Breast epithelium (tissue), 4 donors: ENCODE measurements at places on chromosomes 2 and 18. TPM values are rescaled to one million over a fixed set of nuclear protein-coding genes. Genes with fewer than 3 reads are reported as not detected.

The MALL gene
- total RNA-seq = 19.6 TPM

- no peaks in the 10 kb centered on the region for H3K4me1 ChIP-seq
- no peaks in the 10 kb centered on the region for H3K36me3 ChIP-seq
- no peak for DNase-seq
- H3K4me3 ChIP-seq = no peak overlapping the region
Observed at GRCh38 chr18:44651478-44651877, 29.2 kb upstream of the SETBP1 start.

- no peaks in the 10 kb centered on the region for H3K4me1 ChIP-seq
- H3K27ac ChIP-seq = no peak overlapping the region
- H3K4me3 ChIP-seq = no peak overlapping the region
- no peaks in the 10 kb centered on the region for H3K27me3 ChIP-seq
- H3K36me3 ChIP-seq = no peaks in the 10 kb centered on the region
- DNase-seq = no peak
Observed at GRCh38 chr18:55115606-55116005, 156.3 kb upstream of the CCDC68 start.

The KRCC1 gene
- total RNA-seq = 39.2 TPM

The ERFE gene
- total RNA-seq = 0.98 TPM

The EPHA4 gene
- total RNA-seq = 12.8 TPM
